ENCODE measurements at places on chromosomes 16 and 17.

- peaks cover 51% of the 10 kb centered on the region for H3K4me1 ChIP-seq
- DNase-seq, result no peak
- H3K4me3 ChIP-seq, result no peak overlapping the region
- no peaks in the 10 kb centered on the region for H3K27me3 ChIP-seq
- H3K36me3 ChIP-seq, result no peaks in the 10 kb centered on the region
- H3K27ac ChIP-seq, result no peak overlapping the region
Observed at GRCh38 chr17:50453901-50454300, 14.8 kb downstream of the CHAD start.

GRCh38 chr17:57517632-57518456 lies 227.3 kb downstream of the CCDC182 start:
- no peak for DNase-seq
- H3K27me3 ChIP-seq, result no peaks in the 10 kb centered on the region
- no peaks in the 10 kb centered on the region for H3K4me1 ChIP-seq

GRCh38 chr17:66464921-66465320 lies 162.5 kb downstream of the PRKCA start:
- no peaks in the 10 kb centered on the region for H3K36me3 ChIP-seq
- DNase-seq, result no peak
- H3K4me3 ChIP-seq, result no peak overlapping the region
- peaks cover 17% of the 10 kb centered on the region for H3K4me1 ChIP-seq
- H3K27ac ChIP-seq, result no peak overlapping the region

DNA sequence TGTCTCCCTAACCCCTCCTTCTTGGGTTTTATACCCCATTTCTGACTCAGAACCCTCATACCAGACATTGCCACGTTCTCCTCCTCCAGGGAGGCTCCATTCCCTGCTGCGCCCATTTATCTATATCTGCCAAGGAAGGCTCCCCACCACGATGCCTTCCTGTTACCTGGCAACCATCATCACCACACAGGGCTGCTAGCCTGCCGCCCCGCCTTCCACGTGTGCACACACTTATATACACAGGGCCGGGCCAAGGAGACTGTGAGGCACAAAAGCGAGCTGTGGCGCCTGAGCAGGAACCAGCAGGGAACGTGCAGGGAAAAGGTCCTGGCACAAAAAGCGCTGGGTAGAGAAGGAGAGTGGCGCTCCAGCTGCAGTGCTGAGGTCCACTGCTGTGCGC lies 261.8 kb downstream of the CBLN1 start:
- H3K27ac ChIP-seq, result no peak overlapping the region
- no peaks in the 10 kb centered on the region for H3K27me3 ChIP-seq
- H3K4me1 ChIP-seq, result peaks cover 9% of the 10 kb centered on the region
- DNase-seq, result no peak
- H3K4me3 ChIP-seq, result no peak overlapping the region
- H3K36me3 ChIP-seq, result no peaks in the 10 kb centered on the region

DNA sequence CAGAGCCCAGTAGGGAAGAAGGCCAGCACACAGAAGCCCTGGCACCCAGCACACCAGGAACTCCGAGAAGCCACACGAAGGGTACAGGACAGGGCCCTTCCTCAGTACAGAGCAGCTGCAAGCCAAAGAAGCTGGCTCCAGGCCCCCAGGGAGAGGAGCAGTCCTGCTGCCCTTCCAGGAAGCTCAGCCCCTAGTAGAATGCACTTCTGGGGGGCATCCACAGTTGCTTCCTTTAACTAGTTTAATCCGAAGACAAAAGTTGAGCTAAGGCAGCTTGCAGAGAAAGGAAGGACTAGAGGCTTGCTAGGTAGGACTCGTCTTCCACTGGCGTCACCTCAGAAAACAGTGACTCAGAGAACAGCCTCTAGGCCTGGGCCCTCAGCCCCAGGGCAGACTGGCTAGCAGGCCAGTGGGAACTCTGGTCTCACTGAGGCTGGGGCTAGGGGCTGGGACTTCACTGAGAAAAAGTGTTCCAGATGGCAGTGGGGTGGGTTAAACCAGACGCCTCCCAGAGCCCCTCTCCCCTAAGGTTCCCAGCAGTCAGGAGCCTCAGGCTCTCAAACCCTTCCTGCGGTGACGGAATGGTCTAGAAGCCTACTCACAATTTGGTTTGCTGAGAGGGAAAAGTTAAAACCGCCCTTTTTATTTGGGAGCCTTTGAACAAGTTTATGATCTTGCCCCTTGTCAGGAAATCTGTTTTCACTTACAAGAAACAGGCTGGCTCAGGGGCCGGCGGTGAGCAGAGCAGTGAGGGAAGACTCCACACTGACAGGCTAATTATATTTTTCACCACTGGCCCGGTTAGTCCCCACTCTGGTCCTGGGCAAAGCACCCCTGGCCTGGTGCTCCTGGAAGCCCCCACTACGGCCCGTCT lies 41.4 kb downstream of the ACTG1 start:
- peak overlapping the region; percentile 36 for H3K27ac ChIP-seq
- H3K4me1 ChIP-seq, result no peaks in the 10 kb centered on the region
- H3K27me3 ChIP-seq, result no peaks in the 10 kb centered on the region
- no peak overlapping the region for H3K4me3 ChIP-seq
- H3K36me3 ChIP-seq, result no peaks in the 10 kb centered on the region
- DNase-seq, result no peak

- no peak for DNase-seq
- H3K36me3 ChIP-seq, result peaks cover 100% of the 10 kb centered on the region
- no peaks in the 10 kb centered on the region for H3K4me1 ChIP-seq
- no peaks in the 10 kb centered on the region for H3K27me3 ChIP-seq
Observed at GRCh38 chr17:4177806-4178205, 34.8 kb downstream of the CYB5D2 start.

DNA sequence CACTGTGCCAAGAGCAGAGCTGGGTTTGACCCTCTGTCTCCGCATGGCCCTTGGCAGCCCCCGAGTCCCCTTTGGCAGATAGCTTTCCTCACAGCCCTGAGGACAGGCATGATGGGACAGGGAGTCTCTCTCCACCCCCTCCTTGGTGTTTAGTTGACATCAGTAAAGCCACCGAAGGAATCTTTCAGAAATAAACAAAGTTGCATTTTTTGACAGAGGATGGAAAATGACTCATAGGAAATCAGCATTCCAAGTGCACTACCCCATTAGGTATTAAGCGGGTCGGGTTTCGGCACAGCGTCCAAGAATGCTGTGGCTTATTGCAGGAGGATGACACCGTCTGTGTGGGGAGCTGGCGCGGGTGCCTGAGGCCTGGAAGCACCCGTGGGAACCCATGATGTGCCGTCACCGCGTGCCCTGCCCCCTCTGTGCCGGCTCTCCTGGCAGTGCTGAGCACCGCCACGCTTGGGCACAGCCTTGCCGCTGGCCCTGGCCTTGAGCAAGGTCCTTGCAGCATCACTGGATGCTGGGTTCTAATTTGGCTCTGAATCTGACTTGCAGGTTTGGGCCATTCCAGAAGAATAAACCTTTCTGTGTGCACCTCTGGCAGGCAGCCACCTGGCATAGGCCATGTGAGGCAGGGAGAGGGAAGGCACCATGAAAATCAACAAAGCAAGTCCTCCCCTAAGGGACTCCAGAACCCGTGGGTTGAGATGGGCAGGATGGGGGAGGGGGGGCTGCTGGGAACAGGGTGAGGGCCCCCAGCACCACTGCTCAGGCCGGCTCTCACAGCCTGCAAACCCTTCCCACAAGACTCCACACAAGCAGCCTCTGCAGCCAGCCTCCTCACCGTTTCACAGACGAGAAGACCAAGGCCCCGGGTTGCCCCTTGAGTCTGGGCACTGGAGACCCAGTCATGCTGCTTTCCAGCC lies 50.5 kb upstream of the ZNF469 start:
- H3K36me3 ChIP-seq, result no peaks in the 10 kb centered on the region
- H3K4me3 ChIP-seq, result no peak overlapping the region
- no peak for DNase-seq
- peaks cover 20% of the 10 kb centered on the region for H3K4me1 ChIP-seq

- no peak overlapping the region for H3K27ac ChIP-seq
- no peak for DNase-seq
- peaks cover 6% of the 10 kb centered on the region for H3K36me3 ChIP-seq
- no peaks in the 10 kb centered on the region for H3K4me1 ChIP-seq
Observed at GRCh38 chr16:75372236-75372856, 61.0 kb downstream of the CFDP1 start.

GRCh38 chr16:11151156-11151884 lies 104.7 kb downstream of the SOCS1 start:
- DNase-seq, result no peak

DNA sequence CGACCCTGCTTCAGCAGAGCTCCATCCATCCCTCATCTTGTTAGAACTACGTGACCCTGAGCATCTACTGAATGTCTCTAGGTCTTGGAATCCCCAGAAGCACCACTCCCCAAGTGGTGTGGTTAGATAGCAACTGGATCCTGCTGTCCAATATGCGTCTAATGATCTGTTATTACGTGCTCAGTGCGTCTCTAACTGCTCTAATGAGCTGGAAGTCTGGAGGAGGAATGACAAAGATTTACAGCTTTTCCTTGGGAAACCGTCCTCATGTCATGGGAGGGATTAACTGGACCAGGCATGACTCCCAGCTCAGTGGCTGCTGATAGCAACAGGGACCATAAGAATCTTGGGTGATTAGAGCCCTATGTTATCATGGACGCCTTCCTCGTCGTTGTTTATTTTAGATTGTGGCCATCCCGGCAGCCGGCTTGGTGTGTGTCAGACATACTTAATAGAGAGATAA lies 150.9 kb downstream of the HS3ST3B1 start:
- H3K4me3 ChIP-seq, result no peak overlapping the region
- peaks cover 13% of the 10 kb centered on the region for H3K27me3 ChIP-seq
- no peaks in the 10 kb centered on the region for H3K36me3 ChIP-seq
- no peak for DNase-seq
- H3K4me1 ChIP-seq, result no peaks in the 10 kb centered on the region

Measured in esophagus squamous epithelium (tissue), 5 donors.